ENCODE measurements at places on chromosomes 12 and 14. TPM values are rescaled to one million over a fixed set of nuclear protein-coding genes. Genes with fewer than 3 reads are reported as not detected.

MYF5 gene
- total RNA-seq, result not detected

WNT1 gene
- not detected for total RNA-seq

MYO1H gene
- not detected for total RNA-seq

ESR2 gene
- 0.14 TPM for total RNA-seq

CACNA1C gene
- total RNA-seq, result 71.3 TPM

ARMH4 gene
- 8.5 TPM for total RNA-seq

GRCh38 chr14:95206534-95206933, 49.2 kb upstream of the DICER1 start:
- no peak for DNase-seq

- DNase-seq, result no peak
Observed at GRCh38 chr12:52615912-52616311, 2.4 kb downstream of the KRT73 start.

DNA sequence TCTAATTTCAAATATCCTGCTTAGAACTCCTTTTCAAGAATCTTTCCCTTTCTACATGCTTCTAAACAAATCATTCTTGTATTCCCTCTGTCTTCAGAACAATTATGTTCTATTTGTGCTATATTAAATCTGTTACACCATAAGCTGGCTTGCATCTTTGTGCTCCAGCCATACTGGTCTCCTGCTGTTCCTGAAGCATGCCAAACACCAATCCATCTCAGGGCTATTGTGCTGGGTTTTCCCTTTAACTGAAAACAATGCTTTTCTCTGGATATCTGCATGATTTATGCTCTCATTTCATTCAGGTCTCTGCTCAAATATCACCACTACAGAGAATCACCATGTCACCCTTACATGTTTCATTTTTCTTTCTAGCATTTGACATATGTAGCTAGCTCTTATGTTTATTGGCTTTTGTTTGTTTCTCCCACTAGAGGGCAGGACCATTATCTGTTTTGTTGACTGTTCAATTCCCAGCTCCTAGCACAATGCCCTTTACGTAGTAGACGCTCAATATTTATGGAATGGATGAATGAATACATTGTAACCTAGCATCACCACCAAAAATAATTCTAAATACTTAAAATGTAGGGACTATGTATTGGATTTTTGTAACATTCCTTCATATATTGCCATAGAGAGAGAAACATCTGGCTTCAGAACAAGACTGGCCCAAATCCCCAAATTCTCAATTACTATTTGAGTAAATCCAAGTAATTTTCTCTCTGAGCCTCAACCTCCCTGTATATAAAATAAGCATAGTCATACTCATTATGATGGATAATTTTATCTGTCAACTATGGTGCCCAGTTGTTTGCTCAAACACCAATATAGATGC, 302.0 kb upstream of the SYT1 start:
- DNase-seq, result no peak

- no peak for DNase-seq
Observed at GRCh38 chr14:63726499-63726898, 1.4 kb downstream of the SGPP1 start.

- DNase-seq, result no peak
Observed at GRCh38 chr12:77549383-77550128, 281.1 kb upstream of the NAV3 start.

DNA sequence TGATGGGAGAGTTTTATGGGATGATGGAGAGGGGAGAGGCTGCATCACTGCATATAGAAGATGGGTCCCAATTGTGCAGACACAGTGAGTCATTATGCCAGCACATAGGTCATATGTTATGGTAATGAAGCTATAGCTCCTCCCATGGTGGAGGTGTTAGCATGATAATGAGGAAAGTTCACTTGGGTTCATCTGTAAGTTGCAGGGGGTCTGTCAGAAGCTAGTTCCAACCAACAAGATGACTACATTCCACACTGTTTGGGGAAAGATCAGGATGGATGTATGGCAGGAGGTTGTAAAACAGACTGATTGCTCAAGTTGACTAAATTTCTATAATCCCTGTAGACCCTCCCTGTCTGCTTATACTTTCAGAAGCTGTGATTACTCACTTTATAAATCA, 561.3 kb downstream of the C12orf50 start:
- DNase-seq, result no peak

DNA sequence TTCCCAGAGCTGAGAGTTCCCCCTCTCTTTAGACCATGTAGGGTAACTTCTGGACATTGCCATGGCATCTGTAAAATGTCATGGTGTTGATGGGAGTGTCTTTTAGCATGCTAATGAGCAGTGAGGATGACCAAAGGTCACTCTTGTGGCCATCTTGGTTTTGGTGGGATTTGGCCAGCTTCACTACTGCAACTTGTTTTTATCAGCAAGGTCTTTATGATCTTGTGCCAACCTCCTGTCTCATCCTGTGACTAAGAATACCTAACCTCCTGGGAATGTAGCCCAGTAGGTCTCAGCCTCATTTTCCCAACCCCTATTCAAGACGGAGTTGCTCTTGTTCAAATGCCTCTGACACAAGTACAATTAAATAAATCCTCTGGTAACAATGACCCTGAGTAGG, 244.4 kb downstream of the NEDD1 start:
- no peak for DNase-seq

- no peak for DNase-seq
Observed at GRCh38 chr12:85920324-85920947, 46.3 kb downstream of the NTS start.

GRCh38 chr14:52861403-52861802, 70.0 kb upstream of the GNPNAT1 start:
- DNase-seq, result no peak

DNA sequence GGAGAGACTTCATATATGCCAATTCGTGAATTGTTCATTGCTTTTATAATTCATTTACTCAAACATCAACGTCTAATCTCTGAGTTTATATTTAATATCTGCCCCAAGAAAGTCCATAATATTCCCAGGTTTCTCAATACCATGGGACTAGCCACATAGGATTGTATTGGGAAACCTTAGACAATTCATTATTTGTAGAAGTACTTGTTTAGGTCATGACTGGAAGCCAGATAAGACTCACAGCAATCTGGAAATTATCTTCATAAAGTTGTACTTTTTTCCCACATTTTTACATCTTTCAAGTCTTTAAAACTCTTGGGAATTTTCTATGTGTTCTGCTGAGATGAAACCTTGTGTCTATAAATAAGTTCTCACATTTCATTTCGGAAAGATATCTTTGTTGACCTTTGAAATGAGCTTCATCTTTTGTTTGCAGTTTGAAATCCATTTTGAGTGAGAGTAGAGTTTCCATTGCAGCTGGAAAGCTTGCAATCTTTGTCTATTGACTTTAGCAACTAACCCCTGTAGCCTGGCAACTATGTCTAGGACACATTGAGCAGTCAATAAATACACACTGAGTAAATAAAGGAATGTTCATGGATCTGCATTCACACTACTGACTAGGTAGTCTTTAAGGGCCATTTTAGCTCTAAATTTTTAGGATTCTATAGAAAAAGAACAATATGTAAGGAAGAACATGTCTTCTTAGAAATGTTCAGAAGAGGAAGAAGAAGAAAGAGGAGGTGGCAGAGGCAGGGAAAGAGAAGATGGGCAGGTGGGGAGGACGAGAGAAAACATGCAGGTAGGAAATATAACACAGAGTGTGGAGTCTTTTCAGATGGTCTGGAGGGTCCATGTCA, 154.4 kb downstream of the LRIG3 start:
- DNase-seq, result no peak

DNA sequence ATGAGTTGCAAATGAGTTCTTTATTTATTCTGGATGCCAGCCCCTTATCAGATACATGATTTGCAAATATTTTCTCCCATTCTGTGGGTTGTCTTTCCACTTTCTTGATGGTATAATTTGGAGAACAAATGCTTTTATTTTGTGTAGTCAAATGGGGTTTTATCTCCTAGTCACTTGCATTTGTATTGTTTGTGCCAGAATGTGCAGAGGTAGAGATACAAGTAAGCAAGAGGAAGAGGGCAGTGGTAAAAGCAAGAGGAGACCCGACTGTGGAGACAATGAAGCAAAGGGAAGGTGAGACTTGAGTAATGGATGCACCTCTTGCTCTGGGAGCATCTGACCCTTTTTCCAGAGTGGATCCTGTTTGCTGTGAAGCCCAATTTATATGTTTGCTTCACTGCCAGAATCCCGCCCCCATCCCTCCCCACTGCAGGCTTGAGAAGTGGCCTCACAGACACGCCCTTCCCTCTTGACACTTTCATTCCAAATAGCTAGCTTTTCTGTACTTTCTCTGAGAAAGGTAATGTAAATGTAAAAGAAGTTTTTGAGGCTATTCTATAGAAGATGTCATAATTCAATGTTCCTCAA, 786 bp upstream of the PFKM start:
- no peak for DNase-seq

DNA sequence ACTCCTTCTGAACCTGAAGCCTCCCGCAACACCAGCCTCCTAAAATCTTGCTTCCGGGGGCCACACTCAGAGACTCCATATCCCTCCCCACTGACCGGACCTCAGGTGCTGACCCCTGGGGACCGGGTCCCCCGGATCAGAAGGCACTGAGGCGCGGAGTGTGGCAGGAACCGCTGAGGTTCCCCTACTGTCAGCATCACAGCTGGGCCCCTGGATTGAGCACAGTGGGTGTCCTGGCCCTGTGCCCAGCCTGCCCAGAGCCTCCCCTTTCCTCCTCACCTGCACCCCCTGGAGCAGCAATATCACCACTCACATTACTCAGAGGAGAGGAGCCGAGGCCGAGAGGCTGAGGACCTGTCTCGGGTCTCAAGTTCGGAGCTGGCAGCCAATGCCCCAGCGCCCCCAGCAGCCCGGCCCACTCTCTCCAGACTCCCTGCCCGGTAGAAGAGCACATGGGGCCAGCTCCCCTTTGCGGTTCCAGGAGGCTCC, 101.2 kb upstream of the EIF5 start:
- no peak for DNase-seq

GRCh38 chr12:34384693-34385092, 362.4 kb downstream of the ALG10 start:
- no peak for DNase-seq

GRCh38 chr12:99234702-99235101, 412.9 kb upstream of the GARIN6 start:
- DNase-seq, result no peak

- no peak for DNase-seq
Observed at GRCh38 chr14:25237845-25238244, 187.9 kb upstream of the STXBP6 start.
